Activated naive CD4-positive, alpha-beta T cell treated with anti-CD3 and anti-CD28 coated beads for 36 hours (primary cell): ENCODE measurements at places on chromosomes 7 and 10.

- DNase-seq: no peak
Measured at GRCh38 chr7:108723381-108723814, 153.7 kb downstream of the DNAJB9 start.

DNA sequence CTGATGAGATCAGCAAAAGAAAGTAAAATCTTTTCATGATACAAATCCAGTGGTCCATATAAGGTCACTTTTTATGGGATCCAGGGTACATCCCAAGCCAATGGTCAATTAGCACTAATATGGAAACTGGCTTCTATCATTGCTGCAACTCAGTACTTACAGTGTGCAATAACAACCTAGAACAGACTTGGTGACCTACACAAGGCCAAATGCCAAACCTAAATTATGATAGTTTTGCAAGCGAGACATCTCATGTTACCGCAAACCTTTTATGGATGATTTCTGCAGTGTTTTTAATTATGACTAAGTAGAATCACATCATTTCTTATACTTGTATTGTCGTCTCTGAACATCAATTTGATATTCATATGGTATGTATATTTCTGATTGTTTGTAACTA is 583.5 kb upstream of the SEMA3D start:
- no peak for DNase-seq

GRCh38 chr10:48671914-48672595 is 12.6 kb upstream of the WDFY4 start:
- DNase-seq: no peak

GRCh38 chr7:121328508-121329190 is at the start of gene WNT16:
TSS of gene WNT16 (plus strand) at chr7:121329000. CDS start at chr7:121329293, 293 bp downstream.
- no peak for DNase-seq

DNA sequence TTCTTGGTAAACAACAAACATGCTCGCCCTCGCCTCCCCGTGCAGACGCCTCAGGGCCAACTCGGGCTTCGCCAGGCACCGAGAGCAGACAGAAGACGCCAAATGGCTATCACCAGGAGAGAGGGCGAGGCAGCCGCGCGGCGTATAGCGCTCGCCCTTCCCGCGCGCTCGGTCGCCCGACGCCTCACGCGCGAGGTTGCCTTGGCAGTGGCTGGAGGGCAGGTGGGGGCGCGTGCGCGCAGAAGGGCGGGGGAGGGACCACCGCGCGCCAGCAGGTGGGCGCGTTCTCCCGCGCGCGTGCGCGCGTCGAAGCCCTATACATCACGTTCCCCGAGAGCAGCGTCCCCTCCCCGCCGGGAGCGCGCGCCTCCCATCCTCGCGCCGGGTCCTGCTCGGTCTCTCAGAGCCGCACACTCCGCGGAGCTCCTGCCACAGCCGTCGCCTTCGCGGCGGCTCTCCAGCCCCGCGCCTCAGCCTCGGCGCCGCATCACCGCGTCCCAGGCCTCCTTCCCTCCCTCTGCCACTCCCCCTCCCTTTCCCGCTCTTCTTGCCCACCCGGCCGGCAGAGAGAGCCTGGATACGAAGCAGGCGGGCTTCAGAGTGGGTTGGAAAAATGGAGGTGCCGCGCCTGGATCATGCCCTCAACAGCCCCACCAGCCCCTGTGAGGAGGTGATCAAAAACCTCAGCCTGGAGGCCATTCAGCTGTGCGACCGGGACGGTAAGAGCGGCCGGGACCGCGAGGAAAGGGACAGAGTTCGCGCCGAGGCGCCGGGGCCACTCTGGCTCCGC is at the start of gene PHYHIPL:
TSS of gene PHYHIPL (plus strand) at position 403 of the 790 bp plus-strand sequence. CDS start at position 614, 211 bp downstream.
- no peak for DNase-seq

GRCh38 chr7:155804897-155805825 is 7.1 kb downstream of the SHH start:
- peak; percentile 65 for DNase-seq

- DNase-seq: no peak
Measured at GRCh38 chr7:149431486-149432120, 29.3 kb downstream of the ZNF777 start.

DNA sequence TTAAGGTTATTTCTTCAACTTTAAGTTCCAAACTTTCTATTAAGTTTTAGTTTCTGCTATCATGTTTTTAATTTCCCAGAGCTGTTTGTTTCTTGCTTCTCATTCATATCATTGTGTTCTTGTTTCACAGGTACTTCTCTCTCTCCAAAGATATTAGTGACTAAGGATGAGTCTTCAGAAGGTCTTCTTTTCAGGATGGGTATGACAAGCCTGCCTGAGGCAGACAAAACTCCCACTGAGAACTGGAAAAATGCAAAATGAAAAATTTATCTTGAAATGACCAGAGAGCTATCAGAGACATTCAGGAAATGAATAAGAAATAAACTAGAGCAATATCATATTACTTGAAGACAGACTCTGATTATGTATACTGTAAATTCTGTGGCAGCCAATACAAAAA is 110.8 kb upstream of the EGFR start:
- no peak for DNase-seq

DNA sequence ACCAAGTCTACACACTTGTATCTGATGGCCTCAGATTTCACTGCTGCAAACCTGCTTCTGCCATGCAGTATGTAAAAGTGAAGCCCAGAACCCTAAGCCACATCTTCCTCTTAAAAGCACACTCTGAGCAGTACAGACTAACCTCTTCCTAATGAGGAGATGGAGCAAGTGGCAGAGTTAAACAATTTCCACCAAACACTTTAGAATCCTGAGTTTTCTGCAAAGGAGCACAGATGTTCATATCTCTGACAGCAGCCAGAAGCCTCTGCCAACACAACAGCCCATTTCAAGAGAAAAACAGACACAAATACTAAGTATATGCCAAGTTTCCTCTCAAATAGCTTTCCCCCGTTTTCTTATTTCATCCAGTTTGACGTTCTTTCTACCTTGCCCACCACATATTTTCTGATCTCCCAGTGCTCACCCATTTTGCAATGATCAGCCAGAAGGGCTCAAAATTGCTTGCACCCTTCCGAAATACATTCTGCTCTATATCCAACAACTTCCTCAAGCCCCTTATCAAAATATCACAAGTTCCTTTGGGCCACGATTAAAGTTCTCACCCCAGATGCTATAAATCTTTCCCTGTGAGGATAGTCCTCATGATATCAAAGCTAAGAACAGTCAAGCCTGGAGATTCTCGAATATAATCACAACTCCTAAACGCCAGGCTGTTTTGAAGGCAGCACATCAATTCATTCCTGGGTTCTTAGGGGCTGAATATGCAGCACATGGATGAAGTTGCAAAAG is 27.5 kb downstream of the ELMO1 start:
- DNase-seq: no peak

DNA sequence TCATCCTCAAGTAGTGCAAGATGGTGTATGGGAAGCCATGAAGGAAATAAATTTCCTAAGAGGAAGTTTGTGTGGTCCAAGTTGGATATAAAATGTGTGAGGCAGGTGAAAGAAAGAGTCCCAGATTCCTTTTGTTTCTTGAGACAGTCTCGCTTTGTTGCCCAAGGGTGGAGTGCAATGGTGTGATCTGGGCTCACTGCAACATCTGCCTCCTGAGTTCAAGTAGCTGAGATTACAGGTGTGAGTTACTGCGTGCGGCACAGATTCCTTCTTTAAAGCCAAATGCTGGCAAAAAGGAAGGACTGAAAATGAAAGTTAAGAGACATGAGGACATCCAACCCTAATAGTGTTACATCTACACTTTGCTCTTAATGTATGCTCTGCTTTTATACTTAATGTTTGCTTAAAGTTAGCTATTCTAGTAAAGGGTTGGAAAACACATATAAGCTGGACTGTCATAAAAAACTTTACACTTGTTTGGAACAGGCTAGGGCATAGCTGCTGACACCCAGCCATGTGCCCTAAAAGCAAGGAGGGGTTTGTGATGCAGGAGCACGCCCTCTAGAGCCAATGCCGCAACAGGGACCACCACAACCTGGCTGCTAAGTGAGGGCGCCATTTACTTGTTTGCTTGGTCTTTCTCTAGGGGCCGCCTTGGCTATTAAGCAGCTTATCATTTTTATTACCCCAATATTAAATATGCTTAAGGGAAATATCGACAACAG is 34.5 kb downstream of the CLEC2L start:
- DNase-seq: no peak

GRCh38 chr7:73623798-73624668 is at the start of gene MLXIPL:
TSS of gene MLXIPL (minus strand) at chr7:73624522. CDS start at chr7:73624492, 30 bp downstream.
- DNase-seq: peak; percentile 68

DNA sequence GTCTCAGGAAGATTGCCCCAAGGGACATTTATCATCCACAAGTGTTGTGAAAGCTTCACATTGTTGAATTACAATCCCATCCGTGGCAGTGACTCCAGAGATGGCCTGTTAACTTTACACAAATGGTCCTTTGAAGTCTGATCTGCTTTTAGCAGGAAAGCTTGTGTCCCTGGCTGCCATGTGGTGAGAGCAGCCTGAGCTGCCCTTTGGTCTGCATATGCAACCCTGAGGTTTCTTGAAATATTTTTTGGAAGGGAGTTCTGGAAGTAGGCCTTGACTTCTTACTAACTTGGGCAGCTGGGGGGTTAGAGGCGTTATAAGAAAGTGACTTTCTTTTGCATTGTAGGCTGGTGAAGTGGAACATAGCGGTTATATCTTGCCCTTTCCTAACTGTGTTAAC is 41.3 kb upstream of the FAM180A start:
- no peak for DNase-seq

- no peak for DNase-seq
Measured at GRCh38 chr10:116270771-116271592, 2.0 kb downstream of the GFRA1 start.

DNA sequence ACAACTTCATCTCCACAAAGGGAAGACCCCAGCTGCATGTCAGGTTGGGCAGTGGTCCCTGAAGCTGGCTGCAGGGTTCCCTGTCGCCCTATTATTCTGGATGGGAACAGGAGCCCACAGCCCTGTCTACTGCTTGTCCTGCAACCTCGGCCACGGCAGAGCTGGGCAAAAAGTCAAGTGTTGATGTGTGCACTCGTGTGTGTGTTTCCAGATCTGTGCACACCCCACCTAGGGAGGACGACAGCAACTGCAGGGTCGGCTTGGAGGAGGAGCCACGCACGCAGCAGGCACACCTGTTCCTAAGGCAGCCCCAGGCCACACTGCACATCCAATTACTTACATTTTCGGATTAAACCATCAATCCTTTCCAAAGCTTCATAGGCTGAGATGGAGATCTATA is 23.6 kb downstream of the PITRM1 start:
- no peak for DNase-seq

DNA sequence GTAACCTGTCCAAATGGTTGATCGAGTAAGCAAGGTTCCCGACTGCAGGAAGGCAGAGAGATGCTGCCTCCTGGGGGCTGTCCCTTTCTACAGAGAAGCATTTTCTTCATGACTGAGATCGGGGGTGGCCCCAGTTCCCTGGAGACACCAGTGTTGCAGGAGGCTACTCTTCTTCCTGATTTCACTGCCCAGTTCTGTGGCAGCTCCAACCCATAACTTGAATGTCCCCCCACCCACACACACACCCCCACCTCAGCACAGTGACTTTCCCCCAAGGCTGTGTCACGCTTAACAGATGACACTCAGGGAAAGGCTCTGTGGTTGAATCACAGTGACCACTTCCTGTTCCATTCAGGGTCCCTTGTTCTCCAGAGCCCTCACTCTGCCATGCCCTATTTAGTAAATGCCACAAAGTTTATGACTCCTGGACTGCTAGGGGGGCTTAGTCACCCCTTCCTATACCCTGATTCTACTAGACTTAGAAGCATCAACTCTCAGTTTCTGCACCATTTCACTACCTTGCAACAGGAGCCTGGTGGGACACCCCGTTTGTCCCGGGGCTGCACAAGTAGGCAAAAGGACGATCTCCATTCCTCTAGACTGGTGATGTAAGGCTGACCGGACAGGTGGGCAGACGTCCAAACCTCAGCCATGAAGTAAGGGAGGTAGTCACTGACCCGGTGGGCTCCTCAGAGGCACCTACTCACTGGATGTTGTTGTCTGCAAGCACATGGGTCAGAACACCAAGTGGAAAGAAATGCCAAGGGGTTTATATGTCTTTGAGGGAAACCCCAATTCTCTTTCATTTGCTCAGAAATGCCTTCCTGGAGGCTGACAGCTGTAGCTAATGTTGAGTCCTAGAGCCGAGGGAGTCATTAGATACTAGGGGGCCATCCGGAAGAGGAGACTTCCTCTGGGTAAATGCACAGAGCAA is 31.3 kb upstream of the SMC3 start:
- DNase-seq: peak; percentile 90

- no peak for DNase-seq
Measured at GRCh38 chr10:12644380-12645144, 295.2 kb downstream of the CAMK1D start.

DNA sequence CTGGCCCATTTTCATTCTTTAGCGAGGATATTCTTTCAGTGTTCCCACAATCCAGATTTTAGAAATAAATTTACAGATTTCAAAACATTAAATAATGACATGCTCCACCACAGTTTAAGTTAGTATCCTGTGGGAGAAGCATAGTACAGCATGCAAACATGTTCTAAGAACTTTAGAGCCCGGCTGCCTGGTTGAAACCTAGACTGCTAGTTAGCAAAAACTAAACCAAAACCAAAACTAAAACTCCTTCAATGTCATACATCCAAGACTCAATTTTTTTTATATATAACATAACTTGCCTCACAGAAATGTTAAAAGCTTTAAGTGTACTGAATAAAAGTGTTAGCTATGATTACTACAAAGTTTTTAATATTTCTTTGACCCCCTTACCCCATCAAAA is 17.0 kb downstream of the TRA2A start:
- peak; percentile 27 for DNase-seq

- DNase-seq: no peak
Measured at GRCh38 chr7:84820481-84820880, 366.4 kb downstream of the SEMA3D start.

DNA sequence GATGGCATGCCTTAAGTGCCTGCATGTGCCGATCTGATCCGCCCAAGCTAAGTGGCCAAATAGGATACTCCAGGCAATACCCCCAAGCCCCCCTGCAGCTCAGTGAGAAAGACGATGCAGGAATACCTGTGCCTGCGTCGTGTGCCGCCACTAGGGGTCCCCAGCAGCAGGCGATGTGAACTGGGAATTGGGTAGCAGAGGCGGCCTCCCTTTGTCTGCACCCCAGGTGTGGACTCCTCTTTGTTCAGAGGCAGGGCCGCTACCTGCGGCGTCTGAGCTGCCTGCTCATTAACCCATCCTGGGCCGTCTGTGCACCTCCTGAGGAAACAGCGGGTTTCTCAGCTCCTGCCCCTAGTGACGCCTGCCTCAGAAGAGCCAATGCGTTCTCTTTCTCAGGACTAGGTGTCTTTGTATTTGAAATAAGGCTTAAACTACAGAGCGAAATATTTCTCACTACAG is 4.8 kb upstream of the CHN2 start:
- peak; percentile 63 for DNase-seq

- no peak for DNase-seq
Measured at GRCh38 chr7:156223935-156224832, 411.9 kb upstream of the SHH start.

- no peak for DNase-seq
Measured at GRCh38 chr7:138924501-138925225, 56.5 kb downstream of the KIAA1549 start.

- DNase-seq: no peak
Measured at GRCh38 chr7:41984888-41985287, 252.1 kb downstream of the GLI3 start.

- DNase-seq: no peak
Measured at GRCh38 chr10:29437871-29438270, 149.0 kb downstream of the LYZL1 start.
